ENCODE measurements at places on chromosomes 12 and 14.

DNA sequence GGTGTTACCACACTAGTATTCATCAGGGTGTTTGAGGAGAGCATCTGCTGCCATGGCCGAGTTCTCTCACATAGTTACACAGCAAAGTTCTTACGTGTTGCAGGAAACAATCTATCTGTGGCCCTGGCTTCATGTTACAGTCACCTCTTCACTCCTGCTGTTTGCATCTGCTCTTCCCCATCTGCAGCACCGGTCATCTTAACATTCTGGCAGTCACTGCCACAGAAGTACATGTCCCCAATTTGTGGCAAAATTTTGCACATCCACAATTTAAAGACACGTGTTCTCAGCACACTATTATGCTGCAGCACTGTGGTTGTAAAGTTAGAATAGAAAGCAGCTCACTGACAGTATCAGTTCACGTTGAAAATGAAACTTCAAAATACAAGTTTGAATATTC, 23.2 kb downstream of the MAPK1IP1L start:
- DNase-seq, result no peak

DNA sequence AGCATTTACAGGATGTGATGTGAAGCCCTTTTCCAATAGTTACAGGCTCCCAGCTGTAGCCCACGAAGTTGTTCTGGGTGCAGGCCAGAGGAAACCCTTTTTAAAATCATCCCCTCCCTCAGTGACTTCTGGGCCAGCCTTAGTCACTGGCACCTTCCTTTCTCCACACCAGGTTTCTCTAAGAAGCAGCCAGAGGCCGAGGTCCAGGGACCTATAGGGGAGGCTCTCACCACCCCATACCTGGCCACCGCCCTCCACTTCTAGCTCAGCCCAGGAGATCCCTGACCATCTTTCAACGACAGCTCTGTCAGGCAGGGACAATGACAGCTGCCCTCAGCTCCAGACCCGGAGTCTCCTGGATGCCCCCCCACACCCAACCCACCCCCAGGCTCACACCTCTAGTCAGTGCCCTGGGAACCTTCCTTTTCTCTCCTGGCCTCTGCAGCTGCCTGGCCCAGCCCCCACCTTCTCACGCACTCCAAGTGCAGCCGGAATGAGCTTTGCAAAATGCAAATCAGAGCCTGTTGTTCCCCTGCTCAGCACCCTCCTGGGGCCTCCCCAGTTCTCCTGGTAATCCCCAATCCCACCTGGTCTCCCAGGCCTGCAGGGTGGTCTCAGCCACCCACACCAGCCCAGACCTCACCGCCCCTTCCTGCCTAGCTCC, 46.7 kb downstream of the TESC start:
- DNase-seq, result no peak

- no peak for DNase-seq
Observed at GRCh38 chr12:87430444-87430843, 598.8 kb downstream of the C12orf50 start.

GRCh38 chr12:52044292-52044983, 6.8 kb upstream of the NR4A1 start:
- DNase-seq, result no peak

DNA sequence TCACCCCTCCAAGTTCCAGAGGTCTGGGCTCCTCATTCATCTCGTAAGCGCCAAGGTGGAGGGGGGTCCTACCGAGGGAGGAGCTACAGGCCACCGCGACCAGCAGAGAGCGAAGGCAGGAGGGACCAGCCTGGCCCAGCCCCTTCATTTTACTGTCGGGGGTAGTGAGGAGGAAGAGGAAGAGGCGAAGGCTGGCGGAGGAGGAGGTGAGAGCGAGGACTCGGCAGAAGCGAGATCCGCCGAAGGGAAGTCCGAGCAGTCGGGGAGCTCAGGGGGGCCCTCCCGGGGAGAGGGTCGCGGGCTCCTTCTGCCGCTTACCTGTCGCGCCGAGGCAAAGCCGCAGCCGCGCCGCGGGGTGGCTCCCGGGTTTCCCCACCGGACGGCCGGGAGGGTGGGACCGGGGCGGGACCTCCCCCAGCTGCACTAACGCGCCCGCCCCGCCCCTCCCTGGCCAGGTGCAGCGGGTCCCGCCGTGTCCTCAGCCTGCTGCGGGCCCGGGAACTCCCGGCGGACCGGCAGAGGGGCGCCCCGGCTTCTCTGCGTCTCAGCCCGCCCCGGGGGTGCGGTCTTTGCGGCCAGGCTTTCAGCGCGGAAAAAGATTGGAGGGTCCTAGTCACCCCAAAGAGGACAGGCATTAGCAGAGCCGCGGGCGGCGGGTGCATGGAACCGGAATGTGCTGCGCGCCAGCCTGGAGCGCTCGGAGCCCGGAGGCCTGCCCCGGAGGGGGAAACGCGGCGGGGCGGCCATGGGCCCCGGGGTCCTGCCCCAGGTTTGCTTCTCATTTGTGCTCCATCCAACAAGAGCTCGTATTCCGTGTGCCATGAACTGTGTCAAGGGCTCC, at the start of gene GALNT6:
TSS of gene GALNT6 (minus strand) at position 124 of the 841 bp plus-strand sequence. CDS start 11,625 bp downstream, outside the sequence.
- no peak for DNase-seq

DNA sequence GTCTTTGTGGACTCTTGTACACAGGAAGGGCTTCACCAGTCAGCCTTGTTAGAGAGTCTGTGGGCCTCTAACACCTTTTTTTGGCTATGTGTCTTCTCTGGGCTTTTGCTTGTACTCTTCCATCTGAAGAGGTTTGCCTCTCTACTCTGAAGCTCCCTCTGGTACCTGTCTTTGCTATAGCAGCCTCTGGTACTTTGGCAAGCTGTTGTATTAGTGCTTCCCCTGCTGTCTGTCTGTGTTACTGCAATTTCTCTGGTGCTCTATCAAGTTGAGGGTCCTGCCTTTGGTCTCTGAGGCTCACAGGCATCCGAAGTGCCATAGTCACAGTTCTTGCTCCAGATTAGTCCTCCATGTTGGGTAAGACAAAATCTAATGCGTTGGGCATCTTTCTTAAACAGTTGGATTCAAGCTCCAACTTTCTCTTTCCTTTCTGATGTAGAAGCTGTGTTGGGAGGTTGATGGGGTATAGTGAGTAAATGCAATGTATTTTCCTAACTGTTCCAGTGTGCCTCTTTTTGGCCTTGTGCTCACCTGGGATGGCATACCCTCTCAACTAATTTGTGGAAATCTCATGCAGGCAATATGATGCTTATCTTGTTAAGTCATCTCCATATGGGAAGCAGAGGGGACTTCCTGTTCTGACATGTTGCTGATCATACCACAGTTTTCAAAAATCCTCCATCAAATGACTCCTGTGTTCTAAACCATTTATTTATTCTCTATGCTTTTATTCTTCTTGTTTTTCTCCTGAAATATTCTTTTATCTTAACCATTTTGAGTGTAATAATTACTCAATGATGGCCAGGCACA, 88.8 kb downstream of the ATF7IP start:
- no peak for DNase-seq

GRCh38 chr14:75162631-75163030, 13.8 kb downstream of the TMED10 start:
- no peak for DNase-seq

- DNase-seq, result no peak
Observed at GRCh38 chr14:57714487-57714931, 151.4 kb downstream of the SLC35F4 start.

- DNase-seq, result peak; percentile 36
Observed at GRCh38 chr12:2944401-2945047, 14.7 kb upstream of the TEAD4 start.

GRCh38 chr12:95385246-95386035, 88.5 kb upstream of the METAP2 start:
- no peak for DNase-seq

- no peak for DNase-seq
Observed at GRCh38 chr12:131507094-131507493, 203.8 kb upstream of the SFSWAP start.

DNA sequence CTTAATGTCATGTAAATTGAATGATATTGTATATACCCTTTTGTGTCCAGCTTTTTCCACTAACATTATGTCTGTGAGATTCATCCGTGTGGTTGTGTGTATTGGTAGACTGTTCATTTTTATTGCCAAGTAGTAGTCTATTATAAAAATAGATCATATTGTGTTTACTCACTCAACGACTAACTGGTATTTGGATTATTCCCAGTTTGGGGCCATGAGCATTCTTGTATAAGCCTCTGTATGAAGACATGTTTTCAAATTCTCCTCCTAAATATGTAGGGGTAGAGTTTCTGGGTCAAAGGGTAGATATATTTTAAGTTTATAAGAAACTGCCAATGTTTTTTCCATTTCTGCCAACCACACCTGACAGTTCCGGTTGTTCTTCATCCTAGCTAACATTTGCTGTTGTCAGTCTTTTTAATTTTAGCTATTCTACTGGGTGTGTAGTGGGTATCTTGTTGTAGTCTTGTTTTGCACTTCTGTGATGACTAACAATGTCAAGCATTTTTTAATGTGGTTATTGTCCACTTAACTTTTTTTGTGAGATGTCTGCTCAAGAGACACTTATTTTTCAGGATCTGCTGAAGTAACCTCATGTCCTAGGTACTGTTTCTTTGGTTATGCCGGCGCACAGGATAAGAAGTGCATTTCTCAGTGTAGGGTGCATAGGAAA, 93.2 kb downstream of the DACT1 start:
- DNase-seq, result no peak

- peak; percentile 14 for DNase-seq
Observed at GRCh38 chr12:56487448-56488040, 417 bp downstream of the GLS2 start.

DNA sequence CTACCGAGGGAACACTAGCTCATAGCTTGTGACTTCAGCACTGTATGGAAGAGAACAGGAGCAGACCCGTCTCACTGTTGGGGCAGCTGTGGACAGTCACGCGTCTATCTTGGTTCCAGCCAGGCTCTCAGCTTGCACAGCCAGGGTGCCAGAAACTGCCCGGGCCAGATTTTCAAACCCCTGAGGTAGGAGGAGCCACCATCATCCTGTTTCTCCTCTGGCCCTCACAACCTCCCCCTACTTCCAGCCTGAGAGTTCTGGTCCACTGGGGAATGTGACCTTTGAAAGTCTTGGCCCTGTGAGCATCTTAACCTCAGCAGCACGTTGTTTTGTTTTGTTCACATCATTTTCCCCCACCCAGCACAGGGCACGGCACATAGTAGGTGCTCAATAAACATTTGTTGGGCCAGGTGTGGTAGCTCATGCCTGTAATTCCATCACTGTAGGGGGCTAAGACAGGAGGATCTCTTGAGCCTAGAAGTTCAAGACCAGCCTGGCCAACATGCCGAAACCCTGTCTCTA, 50.4 kb downstream of the PSMA6 start:
- no peak for DNase-seq

DNA sequence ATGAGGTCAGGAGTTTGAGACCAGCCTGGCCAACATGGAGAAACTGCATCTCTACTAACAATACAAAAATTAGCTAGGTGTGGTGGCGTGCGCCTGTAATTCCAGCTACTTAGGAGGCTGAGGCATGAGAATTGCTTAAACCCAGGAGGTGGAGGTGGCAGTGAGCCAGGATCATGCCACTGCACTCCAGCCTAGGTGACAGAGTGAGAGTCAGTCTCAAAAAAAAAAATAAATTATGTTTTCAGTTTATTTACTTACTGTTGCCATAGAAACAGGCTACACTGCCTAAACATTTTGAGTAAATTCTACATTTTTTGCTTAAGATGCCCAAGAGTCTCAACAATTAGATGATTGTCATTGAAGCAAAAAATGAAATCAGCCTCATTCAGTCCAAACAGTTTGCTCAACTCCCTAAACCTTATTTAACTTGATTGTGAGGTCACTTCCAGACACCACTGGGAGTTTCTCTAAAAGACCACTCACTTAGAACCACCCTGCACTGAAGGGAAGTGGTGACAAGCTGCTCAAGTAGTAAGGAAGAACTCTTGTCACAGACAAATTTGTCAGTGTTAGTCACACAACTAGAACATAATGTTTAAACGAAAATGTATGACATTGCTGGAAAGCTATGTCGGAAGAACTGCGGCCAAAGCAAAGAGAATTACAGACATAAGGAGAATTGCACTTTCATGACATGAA, 9.8 kb upstream of the GNPNAT1 start:
- DNase-seq, result no peak

DNA sequence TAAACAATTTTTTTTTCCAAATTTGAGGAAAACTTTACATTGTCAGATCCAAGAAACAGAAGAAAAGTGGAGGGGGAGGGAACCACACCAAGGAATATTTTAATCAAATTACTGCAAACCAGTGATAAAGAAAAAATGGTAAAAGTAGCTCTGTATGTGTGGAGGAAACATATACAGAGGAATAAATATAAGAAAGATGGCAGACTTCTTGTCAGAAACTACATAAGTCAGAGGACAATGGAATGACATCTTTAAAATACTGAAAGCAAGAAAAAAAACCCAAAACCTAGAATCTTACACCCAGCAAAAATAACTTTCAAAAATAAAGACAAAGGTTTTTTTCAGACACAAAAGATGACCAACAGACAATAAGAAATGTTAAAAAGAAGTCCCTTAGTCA, 10.2 kb upstream of the LLPH start:
- DNase-seq, result no peak

- DNase-seq, result no peak
Observed at GRCh38 chr12:114998118-114998749, 314.3 kb upstream of the TBX3 start.

DNA sequence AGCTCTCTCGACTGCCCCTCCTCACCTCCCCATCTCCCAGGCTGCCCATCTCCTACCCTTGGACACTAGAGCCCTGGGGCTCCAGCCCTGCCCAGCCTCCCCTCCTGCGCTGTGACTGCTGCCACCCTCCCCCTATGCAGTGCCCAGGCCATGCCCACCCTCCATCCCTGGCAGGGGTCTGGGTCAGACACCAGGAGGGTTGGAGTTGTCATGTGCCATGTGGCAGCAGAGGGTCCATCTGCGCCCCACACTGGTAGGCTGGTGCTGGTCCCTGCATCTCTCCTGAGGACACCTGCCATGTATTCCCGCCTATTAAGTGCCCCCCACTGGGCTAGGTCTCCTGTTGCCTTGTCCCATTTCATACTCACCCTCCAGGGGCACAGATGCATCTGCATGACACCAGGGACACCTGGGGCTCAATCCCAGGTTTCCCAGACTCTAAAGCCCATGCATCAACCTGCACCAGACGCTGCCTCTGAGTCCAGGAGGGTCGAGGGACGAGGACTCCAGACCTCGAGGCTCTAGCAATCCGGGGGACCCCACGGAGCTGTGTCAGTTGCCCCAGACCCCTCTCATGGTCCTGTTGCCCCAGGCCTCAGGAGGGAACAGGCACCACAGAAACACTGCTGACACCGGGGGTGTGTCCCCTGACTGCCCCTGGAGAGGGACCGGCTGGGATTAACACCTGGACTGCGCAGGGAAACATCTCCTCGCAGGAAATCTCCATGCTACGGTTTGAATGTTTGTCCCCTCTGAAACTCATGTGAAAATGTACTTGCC, 23.4 kb upstream of the SFSWAP start:
- DNase-seq, result no peak
